ENCODE measurements at places on chromosomes 6 and 20. TPM values are rescaled to one million over a fixed set of nuclear protein-coding genes. Genes with fewer than 3 reads are reported as not detected.

The TGIF2 gene
- 2.4 TPM for total RNA-seq

GRCh38 chr6:100001915-100002388 is 7.9 kb upstream of the MCHR2 start:
- peak; percentile 71 for DNase-seq

DNA sequence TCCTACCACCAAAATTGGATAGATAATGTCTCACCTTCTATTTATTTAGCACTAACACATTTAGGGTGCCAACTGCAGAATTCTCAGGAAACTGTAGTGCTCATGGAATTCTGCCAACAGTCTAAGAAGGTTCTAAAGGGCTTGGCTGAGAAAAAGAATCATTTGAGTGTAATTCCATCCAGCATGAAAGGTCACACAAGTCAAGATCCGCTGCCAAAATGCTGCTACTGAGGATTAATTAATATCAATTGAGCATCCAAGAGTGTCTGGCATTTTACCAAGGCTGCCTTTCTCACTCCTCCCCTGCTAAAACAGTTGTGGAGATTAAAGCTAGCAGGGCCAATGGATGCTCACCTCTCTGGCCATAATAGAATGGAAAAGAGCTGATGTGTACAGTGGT is 112.7 kb downstream of the FHL5 start:
- DNase-seq, result no peak

DNA sequence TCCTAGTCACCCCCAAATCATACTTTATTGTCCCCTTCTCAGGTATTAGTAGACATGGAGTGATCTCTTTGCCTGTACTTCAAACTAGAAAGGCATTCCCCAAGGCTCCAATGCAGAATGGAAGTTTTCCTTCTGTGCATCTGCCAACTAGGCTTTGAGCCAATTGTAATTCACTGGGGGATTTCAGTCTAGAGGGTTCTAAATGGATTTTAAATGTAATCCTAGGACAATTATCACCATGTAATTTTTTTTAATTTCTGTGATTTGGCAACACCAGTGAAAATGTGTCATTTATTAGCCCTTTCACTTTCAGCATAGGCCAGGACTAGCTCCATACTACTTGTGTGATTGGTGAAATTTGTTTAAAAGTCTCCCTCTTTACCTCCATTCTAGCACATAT is 557.6 kb upstream of the MARCKS start:
- DNase-seq, result no peak

The ANGPT4 gene
- 0.21 TPM for total RNA-seq

DNA sequence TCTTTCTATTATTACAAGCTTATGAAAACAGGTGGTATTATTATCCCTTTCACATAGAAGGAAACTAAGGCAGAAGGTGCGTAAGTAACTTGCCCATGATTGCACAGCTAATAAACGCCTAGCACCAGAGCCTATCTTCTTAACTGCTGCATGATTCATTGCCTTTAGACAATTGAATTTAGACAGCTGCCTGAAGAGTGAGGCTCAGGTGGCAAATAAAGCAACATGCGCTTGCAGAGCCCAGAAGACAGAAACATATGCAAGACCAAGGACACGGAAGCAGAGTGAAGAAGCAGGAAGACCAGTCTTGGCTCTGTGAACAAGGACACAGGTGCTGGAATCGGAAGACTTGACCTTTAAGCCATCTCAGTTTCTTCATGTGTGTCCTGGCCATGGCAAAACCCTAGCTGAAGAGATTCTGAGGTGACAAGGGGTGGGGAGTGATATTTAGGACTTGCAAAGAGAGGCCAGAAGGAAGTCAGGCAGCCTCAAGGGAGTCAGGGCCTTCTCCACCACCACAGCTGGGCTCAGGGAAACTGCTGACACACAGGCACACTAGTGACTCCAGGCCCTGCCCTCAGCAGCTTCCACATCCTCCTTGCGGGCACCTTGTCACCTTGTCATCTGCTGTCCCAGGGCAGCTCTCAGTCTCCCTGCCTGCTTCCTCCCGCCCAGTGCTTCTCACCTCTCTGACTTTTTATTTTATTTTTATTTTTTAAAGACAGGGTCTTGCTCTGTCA is 91.7 kb upstream of the SLC22A16 start:
- DNase-seq, result no peak

DNA sequence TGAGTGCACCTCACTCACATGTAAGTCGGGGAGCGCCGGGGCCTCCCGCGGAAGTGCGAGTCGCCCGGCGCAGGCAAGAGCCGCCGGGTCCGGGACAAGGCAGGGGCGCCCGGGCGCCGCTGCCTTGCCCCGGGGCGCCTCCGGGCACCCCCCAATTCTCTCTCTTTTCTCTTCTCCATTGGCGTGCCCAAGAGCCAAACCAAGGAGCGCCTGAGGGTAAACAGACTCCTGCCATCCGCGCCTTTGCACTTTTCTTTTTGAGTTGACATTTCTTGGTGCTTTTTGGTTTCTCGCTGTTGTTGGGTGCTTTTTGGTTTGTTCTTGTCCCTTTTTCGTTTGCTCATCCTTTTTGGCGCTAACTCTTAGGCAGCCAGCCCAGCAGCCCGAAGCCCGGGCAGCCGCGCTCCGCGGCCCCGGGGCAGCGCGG is 36.8 kb downstream of the GNAS start:
- no peak for DNase-seq

The EPPIN gene
- not detected for total RNA-seq

The SYNDIG1 gene
- total RNA-seq, result 65.2 TPM

DNA sequence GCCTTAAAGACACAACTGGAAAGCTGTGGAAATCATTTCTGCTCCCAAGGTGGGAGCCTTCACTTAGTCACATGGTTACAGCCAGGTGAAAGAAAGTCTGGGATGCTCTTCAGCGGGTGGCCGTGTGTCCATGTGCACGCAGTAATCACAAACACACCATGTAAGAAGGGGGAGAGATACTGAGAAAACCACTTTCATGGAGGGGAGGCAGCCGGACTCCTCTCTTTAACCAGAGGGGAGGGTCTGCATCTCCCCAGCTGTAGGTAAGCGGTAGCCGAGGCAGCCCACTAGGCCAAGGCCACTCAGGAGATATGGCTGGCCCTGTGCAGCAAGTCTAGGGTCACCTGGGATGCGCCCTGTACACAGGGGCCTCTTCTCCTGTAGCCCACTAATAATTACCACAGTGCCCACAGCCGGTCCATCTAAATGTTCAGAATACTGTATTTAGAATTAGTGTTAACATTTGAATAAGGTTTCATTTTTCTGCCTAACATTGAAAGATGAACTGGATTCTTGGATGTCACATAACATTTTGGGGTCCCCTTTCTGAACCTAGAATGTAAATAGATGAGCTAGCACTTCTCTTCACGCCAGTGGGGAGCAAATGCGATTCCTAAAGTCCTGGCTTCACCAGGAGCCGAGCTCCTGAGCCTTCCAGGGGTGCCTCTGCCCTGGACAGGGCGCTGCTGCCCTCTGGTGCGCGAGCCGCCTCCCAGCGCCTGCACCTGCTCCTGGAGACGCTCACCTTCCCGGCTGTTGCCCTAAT is 15.9 kb downstream of the GPR31 start:
- peak; percentile 73 for DNase-seq

The B4GALT5 gene
- 24.2 TPM for total RNA-seq

DNA sequence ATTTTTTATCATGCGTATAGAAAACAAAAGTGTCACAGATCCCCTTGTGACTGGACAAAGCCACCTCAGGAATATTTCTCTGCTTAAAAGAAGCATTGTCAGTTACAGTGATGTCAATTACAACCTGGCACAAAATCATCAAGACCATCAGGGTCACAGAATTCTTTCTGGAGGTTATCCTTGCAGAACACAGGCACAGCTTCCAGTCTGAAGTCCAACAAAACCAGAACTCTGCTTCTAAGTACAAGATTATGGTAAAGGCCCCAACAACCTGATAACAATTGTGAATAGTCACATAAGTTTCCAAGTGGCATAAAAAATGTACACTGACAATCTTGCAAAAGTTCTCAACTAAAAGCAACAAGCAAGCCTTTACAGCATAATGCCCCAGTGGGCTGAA is 21.0 kb downstream of the PLAGL2 start:
- DNase-seq, result no peak

The SLC44A4 gene
- total RNA-seq, result not detected

GRCh38 chr6:10633216-10633615 is 61.2 kb downstream of the C6orf52 start:
- DNase-seq, result no peak

DNA sequence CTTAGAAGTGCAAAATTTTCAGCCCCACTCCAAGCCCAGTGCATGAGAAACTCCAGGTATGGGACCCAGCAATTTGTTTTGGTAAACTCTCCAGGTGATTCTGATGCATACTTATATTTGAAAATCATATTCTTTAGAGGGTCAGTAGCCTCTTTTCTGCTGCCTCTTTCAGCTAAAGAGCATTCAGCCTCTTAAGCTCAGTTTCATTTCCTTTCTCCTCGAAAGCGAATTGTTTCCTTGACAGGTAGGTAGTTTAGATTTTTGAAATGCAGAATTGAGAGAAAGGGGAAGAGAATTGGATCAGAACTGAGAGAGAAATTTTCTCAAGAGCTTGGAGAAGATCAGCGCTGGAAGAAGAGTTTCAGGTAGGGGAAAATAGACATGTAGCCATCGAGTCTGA is 995.8 kb upstream of the FLRT3 start:
- DNase-seq, result no peak

The DEF6 gene
- total RNA-seq, result 5.5 TPM

The SLC22A2 gene
- not detected for total RNA-seq

DNA sequence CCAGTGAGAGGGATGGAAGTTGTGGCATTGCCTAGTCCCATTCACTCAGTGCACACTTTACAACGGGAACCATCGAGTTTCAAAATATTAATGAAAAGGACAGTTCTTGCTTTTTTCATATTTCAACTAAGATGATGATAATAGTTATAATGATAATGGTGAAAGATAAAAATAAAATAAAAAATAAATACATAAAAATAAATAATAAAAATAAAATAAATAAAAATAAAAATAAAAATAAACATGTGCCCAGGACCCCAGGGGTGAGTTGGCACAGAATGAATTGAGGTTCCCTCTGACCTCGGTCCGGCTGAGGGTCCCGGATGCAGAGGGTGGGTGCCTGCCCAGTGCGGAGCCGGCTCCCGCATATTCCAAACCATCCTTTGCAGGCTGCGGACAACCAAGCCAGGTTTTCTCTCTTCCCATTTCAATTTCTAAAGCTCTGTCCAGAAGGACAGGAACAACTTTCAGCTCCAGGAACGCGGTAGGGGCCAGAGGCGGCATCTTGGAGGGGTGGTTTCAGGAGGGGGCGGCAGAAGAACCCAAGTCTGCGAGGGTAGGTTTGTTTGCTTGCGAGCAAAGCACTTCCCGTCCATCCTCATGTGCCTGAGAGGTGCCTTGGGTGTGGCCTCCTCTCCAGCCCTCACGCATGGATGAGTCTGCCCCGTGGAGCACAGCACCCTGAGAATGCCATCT is 236.8 kb downstream of the DLL1 start:
- no peak for DNase-seq

- DNase-seq, result no peak
Observed at GRCh38 chr6:38603966-38604365, 35.8 kb downstream of the BTBD9 start.

DNA sequence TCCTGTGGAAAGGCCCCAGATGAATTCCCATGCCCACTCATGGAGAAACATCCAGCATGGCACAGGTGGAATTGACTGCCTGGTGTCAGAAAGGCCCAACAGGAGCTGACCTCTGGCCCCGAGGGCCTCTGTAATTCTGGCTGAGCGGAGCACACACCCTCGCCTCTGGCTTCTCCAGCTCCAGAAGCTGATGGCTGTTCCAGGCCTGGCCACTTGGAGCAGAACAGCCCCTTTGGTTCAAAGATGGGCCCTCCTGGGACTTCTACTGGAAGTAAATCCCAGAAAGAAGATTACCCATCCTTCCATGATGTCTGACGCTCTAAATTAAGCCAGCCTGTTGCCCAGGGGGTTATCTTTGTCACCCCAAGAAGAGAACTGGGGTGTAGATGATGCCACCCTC is 275.1 kb upstream of the CDH4 start:
- DNase-seq, result no peak

DNA sequence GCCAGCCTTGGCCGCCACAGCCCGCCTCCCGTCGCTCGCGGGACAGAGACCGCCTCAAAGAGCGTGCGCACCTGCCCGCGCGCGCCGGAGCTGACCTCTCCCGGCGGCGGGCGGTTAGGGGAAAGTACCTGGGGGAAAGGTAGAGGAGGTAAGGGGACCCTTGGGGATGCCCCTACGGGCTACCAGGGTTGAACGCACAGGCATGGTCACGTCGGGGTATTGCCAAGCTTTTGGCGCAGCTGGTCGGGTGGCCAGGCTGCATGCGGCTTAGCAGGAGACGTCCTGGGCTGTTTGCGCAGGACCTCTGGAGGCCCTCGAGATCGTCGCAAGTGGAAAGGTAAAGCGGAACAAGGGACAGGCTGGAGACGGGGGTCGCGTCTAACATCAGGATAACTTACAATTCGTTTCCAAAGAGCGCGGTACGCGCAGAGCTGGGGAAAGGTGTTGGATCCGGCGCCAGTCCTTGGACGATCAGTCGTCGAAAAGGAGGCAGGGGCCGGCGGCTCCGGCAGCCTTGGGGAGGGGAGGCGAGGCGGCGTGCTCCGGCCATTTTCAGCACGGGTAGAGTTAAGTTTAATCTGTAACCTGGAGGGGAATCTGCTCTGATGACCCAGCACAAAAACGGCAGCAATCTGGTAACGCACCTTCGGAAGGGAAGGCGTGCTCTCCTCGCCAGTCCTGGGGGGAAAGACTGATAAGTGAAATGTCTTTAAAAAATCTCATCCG is 9.0 kb downstream of the GNAS-AS1 start:
- no peak for DNase-seq

The GLP1R gene
- total RNA-seq, result 0.18 TPM

Measured in dorsolateral prefrontal cortex (tissue), 122 donors.